Fibroblast of lung (primary cell): ENCODE measurements at places on chromosomes 13 and 19. TPM values are rescaled to one million over a fixed set of nuclear protein-coding genes. Genes with fewer than 3 reads are reported as not detected.

Gene TNFRSF19
- 214 and 330 TPM in 2 replicates for total RNA-seq

Gene SYT3
- total RNA-seq = not detected in 2 replicates

Gene FPR1
- total RNA-seq = not detected in 2 replicates

Gene HS6ST3
- total RNA-seq = not detected in 2 replicates

Gene ZIC2
- not detected in 2 replicates for total RNA-seq

Gene CADM4
- 1.5 and 2.1 TPM in 2 replicates for total RNA-seq

Gene DMKN
- total RNA-seq = 14.2 and 29.3 TPM in 2 replicates

Gene PHF11
- total RNA-seq = 18.5 and 26.8 TPM in 2 replicates

Gene DUS3L
- total RNA-seq = 18.7 and 20.5 TPM in 2 replicates
